EH (cell line): ENCODE measurements at places on chromosomes 1 and 21.

GRCh38 chr1:233189526-233189925 lies 106.0 kb downstream of the PCNX2 start:
- no peak for DNase-seq

GRCh38 chr1:30699762-30700161 lies 23.6 kb downstream of the MATN1 start:
- DNase-seq, result no peak

DNA sequence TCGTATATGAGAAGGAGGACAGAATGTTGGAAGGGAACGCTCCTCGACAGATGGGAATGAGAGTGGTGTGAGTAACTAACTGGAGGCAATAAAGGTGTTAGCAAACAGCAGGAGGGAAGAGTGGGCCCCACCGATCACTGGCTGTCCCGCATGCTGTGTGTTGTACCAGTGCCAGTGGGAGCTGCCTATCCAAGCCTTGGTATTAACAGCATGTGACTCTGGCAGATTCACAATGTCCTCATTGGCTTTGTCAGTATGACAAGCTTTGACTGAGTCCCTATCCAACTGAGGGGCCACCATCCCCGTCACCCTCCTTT lies 188.3 kb downstream of the NRIP1 start:
- DNase-seq, result no peak

GRCh38 chr1:231990388-231990787 lies 363.8 kb downstream of the DISC1 start:
- no peak for DNase-seq

DNA sequence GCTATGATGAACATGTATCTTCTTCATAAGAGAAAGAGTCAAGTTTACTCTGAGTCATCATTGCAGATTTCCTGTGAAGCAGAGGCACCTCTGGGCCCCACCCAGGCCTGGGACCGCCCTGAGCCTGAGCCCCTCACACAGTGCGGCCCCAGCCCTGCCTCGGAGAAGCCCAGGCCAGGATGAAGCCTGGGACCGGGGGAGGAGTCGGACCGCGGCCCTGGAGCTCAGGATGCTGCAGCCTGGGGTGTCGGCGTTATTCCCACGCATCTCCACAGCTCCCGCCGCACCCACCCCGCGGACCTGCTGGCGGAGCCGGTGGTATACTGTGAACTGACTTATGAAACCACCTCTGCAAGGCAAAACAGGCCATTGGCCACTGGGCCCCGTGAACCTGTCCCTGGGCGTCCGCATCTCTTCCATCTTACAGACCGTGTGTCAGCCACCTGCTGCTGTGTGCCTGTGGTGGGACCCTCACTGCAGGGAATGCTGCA lies 2.4 kb upstream of the COL6A1 start:
- DNase-seq, result no peak

DNA sequence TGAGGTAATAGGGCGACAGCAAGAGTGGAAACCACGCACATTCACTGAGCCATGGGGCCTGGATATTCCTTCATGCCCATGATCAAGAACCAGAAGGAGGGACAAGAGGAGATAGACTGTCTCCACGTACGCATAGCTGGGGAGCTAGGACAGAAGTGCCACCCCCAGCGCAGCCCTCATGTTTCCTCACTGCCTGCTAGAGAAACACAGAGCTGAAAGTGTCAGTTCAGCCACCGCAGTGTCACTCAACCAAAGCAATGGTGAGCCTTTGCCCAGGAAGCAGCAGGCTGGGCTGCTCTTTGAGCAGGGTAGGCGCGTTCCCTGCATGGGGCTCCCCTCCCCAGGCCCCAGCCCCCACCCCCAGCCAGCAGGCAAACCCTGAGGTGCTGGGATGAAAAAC lies 68.5 kb downstream of the STUM start:
- no peak for DNase-seq

GRCh38 chr1:64175639-64176038 lies 27.8 kb upstream of the UBE2U start:
- DNase-seq, result no peak

DNA sequence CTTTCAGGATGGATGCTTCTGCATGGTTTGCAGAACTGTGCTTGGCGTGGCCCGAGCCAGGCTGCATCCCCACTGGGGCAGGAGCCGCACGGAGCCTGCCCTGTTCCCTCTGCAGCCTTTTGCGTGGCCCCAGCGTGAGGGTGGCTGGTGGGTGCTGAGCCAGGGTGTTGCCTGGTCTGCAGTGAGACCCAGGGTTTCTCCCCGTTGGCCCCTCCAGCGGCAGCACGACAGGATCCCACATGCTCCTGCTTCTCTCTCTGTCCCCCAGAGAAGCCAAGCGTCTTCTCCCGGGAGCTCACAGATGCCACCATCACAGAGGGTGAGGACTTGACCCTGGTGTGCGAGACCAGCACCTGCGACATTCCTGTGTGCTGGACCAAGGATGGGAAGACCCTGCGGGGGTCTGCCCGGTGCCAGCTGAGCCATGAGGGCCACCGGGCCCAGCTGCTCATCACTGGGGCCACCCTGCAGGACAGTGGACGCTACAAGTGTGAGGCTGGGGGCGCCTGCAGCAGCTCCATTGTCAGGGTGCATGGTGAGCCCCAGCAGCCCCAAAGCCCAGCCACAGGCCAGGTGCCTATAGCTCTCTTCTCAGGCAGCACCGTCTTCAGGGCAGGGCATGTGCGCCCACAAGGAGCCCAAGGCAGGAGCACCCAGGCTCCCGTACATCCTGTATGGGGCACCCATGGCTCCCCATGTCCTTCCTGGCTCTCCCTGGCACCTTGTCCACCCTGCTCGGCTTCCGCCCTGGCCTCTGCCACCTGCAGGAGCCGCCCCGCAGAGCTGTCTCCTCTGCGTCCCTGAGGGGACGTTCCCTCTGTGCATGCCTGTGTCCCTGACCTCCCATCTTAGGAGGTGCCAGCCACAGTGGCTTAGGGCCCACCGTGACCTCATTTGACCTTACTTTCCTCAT lies 78.9 kb downstream of the OBSCN start:
- DNase-seq, result no peak

DNA sequence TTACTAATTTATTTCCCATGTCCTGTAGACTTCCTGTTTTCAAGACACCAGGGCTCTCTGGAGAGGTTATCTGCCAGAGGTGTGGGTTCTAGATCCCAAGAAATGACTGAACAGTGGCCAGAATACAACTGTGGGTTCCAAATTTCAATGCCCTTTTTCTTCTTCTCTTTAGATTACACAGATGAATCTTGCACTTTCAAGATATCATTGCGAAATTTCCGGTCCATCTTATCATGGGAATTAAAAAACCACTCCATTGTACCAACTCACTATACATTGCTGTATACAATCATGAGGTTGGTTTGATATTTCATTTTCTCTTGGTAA lies 15.0 kb downstream of the IFNAR2 start:
- no peak for DNase-seq

DNA sequence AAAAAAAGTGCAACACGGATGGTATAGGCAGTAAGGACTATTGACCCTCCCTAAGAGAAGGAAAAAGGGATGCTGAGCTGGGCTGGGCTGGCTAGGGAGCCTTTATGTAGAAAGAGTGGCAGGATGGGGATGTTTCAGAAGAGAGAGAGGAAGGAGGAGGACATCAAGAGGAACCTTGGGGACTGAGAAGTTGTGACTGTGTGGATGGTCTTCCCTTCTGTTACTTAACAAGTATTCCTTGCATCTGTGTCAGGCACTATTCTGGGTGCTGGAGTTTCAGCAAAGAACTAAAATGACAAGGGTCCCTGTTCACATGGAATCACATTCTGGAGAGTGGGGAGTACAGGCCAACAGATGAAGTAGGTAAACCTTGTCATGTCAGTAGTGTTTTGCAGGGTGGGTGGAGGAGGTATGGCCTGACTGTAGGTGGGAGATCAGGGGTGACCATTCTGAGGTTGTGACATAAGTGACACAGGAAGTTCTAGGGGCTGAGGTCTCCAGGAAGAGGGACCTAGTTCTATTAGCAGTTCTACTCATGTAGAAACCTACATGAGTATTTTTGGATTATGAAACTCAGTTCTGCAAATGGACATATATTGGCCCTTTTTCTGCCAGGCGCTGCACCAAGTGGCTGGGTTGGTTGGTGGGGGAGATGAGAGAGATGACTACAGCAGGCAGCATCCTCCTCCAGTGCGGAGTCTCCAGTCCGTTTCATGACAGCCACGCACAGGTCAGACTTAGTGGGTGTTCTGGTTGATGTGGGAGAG lies 53.8 kb downstream of the PRDM2 start:
- DNase-seq, result no peak

DNA sequence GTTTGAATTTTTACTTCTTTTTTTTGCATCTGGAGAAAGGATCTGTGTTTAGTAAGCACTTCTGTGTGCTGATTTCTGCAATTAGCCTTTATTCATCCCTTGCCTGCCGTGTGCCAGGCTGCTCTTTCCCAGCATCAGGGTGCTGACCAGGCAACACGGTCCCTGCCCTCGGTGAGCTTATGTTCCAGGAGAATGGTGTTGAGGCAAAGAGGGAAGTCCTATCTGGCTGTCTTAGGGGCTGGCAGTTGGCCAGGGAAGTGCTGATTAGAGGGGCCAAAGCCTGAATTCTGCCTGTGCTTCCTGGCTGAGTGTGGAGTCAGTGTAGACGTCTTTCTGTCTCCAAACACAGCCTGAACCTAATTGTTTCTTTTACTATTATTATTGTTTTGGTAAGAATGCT lies 187.1 kb downstream of the CAMTA1 start:
- DNase-seq, result no peak

DNA sequence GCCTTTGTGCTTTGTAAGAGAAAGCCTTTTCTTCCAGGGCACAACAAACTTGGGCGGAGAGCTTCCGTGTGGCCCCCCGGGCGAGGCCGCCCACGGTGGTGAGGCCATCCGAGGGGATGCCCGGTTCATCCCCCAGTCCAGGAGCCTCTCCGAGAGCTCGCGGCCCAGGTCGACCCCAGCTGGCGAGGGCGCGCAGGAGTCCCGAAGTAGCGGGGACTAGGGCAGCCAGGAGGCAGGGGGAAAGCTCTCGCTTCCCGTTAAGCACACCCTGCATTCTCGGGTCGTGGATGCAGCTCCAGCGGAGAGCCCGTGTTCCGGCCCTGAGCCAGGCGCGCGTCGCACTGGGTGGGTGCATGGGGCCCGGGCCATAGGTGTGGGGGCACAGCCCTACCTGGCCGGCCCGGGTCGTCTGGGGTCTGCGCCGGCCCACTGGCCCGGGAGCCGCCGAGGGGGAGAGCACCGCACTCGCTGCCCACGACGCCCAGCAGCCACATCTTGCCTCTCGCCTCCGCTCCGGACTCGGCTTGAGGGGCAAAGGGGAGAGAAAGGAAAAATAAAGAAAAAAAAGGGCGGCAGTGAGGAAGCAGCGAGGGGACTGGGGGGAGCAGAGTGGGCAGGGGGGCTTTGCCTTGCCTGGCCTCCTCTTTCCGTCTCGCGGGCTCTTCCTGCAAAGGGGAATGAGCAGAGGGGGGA lies 1.8 kb downstream of the RNF220 start:
- peak; percentile 11 for DNase-seq

- no peak for DNase-seq
Observed at GRCh38 chr1:157639800-157640199, 41.9 kb upstream of the FCRL4 start.

- DNase-seq, result no peak
Observed at GRCh38 chr1:219505886-219506285, 107.0 kb downstream of the ZC3H11B start.

- DNase-seq, result peak; percentile 64
Observed at GRCh38 chr1:152436593-152437496, 22.8 kb upstream of the CRNN start.

GRCh38 chr21:44405091-44405947 lies 50.0 kb upstream of the LRRC3 start:
- DNase-seq, result no peak

- DNase-seq, result peak; percentile 1
Observed at GRCh38 chr1:157880621-157881020, 39.0 kb upstream of the CD5L start.

GRCh38 chr1:160238408-160238807 lies 23.9 kb downstream of the DCAF8 start:
- no peak for DNase-seq

- no peak for DNase-seq
Observed at GRCh38 chr1:55353707-55354620, 138.8 kb upstream of the USP24 start.

DNA sequence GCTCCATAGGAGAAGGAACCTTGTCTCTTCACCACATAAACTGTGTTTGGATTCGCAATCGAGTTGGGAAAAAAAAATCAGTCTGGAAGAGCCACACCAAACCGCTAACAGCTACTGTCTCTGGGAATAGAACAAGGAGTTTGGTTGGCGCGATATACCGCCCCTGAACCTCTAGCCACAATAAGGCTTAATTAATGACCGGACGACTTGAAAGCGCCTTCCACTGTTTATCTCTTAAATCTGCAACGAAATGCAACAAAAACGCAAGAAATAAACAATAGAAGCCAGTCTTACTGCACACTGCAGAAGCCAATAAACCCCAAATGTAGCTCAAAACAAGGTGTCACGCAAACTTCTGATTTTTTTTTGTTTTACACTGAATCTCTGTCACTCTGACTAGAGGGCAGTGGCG lies 10.9 kb downstream of the BTBD19 start:
- DNase-seq, result no peak

DNA sequence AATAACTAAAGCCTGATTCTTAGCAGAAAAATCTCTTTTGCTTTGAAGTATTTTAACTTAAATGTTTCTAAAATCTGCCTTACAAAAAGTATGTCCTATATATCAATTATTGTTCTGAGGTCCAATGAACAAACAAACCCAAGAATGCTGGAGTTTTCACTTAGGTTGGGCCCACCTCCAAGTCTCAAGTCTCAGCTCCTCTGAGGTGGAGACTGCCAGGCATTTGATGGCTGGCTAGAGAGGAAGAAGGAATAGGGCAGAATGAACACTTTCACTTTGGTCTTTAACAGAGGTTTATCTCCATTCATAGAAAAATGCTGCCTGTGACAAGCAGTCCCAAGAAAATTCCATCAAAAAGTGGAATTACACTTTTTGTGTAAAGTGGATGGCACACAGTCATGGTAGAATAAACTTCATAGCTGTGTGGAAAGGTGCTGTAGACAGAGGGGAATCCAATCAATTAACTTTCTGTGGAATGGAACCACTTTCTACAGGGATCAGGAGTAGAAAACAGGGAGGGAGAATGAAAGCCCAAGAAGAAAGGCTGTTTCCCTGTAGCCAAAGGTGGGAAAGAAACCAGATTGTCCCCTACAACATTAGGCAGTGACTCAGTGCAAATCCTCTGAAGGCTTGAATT lies 349.4 kb upstream of the RUNX1 start:
- DNase-seq, result peak; percentile 32

DNA sequence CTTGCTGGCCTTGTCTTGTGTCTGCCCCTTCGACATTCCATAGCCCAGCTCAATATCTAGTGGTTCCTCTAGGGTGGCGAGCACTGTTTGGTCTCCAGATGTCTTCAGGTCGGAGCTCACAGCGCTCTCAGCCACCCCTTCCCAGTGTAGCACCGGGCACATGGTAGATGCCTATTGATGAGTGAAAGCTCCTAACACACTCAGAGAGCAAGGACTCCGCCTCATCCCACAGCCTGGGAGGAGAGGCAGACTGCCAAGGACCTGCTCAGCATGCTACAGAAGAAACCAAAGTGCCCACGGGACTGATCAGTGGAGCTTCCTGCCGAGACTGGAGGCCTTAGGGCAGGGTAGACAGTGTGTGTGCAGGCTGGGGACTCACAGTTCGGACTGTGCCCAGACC lies 10.9 kb downstream of the PCSK9 start:
- peak; percentile 55 for DNase-seq
